Activated naive CD4-positive, alpha-beta T cell treated with anti-CD3 and anti-CD28 coated beads for 36 hours (primary cell): ENCODE measurements at places on chromosomes 6 and 20. TPM values are rescaled to one million over a fixed set of nuclear protein-coding genes. Genes with fewer than 3 reads are reported as not detected.

- no peak for DNase-seq
These were observed 14.3 kb downstream of the TTBK1 start for GRCh38 chr6:43257367-43258145.

DNA sequence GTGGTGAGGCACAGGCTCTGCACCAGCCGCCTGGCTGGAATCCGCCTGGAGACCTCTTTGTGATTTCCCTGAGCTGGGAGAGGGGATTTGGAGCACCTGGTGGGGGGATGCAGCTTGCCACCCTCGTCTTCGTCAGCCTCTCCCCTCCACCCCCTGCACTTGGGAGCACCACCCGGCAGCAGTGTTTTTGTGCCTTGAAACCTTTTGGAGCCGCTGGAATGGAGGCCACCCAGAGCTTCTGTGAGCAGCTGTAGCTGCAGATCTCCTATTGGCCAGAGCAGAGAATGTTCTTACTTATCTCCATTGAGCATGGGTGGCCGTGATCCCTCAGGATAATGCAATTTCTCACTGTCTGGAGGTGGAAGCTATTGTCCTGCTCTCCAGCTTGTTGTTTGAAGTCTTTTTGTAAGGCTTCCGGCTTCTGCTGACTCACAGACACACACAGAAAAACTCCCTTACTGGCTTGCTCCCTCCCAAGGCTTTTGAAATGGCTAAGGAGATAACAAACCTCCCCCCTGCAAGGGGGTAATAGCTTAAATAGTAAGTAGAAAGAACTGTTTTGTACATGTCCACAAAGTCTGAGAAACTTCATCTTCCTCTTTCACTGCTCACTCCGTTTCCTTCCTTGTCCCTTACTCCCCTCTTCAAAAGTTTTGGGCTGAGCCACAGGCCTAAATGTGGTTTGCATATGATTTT lies 271.2 kb downstream of the PRL start:
- peak; percentile 23 for DNase-seq

GRCh38 chr6:6005051-6006005 lies 1.4 kb downstream of the NRN1 start:
- no peak for DNase-seq

- DNase-seq: no peak
These were observed 105.5 kb downstream of the TULP4 start for GRCh38 chr6:158417760-158418098.

The UBR2 gene
- total RNA-seq: 23.1 TPM

DNA sequence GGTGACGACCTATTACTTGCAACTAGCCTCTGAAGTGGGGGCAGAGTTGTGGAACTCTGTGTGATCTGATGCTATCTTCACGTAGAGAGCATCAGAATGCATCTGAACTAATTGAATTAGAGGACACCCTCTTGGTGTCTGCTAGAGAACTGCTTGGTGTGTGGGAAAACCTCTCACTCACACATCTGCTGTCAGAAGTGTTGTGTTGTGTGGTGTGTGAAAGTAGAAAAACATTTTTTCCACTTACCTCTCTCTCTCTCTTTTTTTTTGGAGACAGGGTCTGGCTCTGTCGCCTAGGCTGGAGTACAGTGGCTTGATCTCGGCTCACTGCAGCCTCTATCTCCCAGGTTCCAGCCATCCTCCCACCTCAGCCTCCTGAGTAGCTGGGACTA lies 90.0 kb downstream of the CHMP4B start:
- no peak for DNase-seq

The BPIFA1 gene
- not detected for total RNA-seq

GRCh38 chr6:53770780-53771249 lies 24.0 kb upstream of the LRRC1 start:
- no peak for DNase-seq
